Substantia nigra (tissue), 51 donors: ENCODE measurements at places on chromosomes 12 and 14.

- no peak for DNase-seq
These were observed 11.4 kb downstream of the CABP1 start for GRCh38 chr12:120651821-120652220.

GRCh38 chr14:94389731-94390371 is 1.4 kb upstream of the SERPINA1 start:
- no peak for DNase-seq

DNA sequence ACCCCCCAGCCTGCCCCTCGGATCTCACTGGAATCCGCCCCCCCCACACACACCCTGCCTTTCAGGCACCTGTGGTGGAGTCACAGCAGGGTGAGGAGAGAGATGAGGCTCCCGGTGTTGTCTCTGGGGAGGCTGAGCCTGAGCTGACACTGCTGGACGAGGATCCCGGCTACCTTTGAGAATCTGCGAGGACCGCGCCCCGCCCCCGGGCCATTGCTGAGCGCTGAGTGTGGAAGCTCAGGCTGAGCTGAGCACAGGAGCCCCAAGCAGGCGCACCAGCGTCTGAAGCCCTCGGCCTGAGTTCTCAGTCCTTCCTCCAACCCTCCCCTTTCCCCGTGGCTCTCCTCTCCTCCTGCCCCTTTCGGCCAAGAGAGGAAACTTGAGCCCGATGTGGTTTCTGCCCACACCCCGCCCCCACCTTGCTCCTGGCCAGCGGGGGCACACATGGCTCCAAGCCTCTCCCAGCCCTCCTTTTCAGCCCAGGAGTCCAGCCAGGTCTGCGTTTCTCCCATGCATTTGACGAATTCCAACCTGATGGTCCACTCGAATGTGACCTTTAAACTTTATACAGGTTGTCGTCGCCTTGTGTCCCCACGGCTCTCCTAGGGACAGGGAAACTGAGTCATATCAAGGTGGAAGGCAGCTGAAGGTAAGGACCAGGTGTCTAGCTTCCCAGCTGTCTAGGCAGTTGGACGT is at the start of gene NFE2:
Gene NFE2 (minus strand): TSS at position 284 of the 696 bp plus-strand sequence. CDS start 5,767 bp downstream, outside the sequence.
- no peak for DNase-seq

- peak; percentile 40 for DNase-seq
These were observed 386.0 kb downstream of the BCAT1 start for GRCh38 chr12:24562771-24563431.

DNA sequence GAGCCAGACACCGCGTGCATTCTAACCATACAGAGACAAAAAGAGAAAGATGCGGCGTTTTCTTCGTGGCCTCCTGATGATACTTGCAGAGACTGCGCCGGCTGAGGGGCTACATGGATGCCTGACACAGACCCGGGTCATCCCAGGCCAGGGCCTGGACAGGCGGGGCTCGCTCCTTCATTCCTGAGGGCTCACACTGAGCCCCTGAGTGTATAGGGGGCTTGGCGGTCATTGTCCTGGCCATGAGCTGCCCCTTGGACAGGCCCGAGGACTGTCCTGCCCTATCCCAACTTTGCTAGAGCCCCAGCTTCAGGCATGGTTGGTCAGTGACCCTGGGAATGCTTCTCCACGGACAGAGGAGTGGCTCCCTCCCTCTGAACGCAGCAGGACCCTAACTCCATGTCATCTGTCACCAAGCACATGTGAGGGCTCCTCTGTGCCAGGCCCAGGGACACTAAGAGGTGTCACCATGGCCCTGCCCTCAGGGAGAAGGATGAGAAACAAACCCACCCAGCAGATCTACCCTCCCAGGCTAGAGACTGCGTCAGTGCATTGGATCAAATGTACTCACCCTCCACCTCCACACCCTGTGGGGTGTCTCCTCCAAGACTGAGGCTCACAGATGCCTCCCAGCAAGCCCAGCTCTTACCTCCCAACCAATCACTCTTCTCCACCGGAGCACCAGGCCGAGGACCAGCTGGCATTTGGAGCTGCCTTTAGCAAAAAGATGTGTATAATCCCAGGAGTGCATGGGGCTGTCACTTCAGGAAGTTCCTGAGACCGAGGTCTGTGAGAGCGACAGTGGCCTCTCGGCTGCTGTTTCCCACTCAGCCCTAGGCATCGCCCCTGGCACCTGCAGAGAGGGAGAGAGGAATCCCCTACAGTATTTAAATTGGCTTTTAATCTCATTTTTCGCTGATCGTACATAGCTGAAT is 102.7 kb downstream of the DICER1 start:
- DNase-seq: no peak

DNA sequence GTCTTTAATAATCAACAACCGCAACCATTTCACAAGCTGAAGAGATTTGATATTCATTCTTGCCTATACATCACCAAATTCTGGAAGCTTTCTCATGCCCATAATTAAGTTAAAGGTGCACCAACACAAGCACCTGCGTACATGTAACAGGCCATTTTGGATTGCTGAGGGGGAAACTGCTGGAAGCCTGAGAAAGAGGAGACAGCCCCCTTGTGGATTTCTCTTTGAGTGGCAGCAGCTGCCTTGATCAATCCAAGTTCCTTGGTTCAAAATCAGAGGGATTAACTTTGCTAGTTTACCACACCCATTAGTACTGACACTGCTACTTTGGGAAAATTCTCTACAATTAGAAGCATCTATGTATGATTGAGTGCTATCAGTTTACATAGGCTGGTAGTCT is 321.1 kb downstream of the NOVA1 start:
- DNase-seq: no peak

GRCh38 chr12:24034160-24034559 is 84.7 kb upstream of the SOX5 start:
- DNase-seq: no peak

GRCh38 chr12:131407221-131408035 is 303.5 kb upstream of the SFSWAP start:
- DNase-seq: no peak

DNA sequence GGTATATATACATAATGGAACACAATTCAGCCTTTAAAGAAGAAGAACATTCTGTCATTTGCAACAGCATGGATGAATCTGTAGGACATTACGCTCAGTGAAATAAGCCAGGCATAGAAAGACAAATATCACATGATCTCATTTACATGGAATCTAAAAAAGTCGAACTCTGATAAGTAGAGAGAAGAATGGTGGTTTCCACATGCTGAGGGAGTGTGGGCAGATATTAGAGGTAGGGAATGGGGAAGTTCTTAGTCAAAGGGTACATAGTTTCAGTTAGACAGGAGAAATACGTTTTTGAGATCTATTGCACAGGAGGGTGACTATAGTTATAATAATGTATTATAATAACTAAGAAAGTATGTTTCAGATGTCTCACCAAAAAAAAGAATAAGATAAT is 71.4 kb downstream of the ADAMTS20 start:
- no peak for DNase-seq

DNA sequence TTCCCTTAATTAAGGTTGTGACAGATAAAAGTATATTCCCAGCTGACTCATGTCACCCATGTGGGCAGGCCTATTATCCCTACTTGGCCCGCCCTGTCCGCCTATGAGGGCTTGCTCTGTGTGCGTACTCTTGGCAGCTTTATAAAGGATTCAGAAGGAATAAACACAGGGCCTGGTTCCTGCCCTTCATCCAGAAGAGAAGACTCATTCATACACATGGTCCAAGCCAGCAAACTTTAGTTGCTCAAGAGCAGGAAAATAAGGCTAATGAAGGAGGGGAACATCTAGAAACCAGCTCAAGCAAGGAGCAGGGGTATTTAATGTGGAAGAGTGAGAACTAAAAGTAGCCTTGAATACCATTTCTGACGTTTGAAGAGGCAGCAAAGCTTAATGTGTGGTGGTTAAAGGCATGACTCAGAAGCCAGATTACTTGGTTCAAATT is 141.9 kb downstream of the CRADD start:
- DNase-seq: no peak

- DNase-seq: no peak
These were observed 111.9 kb downstream of the LGR5 start for GRCh38 chr12:71551529-71551928.

- DNase-seq: no peak
These were observed 133.1 kb downstream of the DAAM1 start for GRCh38 chr14:59321626-59321949.

- DNase-seq: no peak
These were observed 135.0 kb downstream of the ADAMTS20 start for GRCh38 chr12:43416981-43417380.

DNA sequence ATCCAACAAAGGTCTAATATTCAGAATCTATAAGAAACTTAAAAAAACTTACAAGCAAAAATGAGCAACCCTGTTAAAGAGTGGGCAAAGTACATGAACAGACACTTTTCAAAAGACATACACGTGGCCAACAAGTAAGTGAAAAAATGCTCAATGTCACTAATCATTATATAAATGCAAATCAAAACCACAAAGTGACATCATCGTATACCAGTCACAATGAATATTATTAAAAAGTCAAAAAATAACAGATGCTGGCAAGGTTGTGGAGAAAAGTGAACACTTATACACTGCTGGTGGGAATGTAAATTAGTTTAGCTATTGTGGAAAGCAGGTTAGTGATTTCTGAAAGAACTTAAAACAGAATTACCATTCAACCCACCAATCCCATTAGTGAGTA is 199.1 kb downstream of the SNAPC1 start:
- DNase-seq: no peak

DNA sequence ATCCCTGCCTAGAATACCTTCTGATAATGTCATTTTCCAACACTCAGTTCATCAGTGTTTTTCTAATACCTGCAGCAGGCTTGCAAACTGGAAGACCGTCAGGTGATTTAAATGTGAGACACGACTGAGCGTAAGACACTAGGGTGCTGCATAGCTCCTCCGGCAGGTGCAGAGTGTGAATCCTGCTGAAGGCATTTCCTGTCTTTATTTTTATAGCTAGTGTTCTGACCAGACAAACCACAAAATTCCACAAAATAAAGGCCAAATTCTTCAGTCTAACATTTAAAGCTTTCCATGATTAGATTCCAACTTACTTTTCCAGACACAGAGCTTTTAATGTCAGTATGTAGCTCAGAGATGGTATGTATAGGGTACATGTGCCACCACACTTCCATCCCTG is 70.7 kb downstream of the BBS10 start:
- no peak for DNase-seq
